ENCODE measurements at places on chromosomes 7 and 10.

DNA sequence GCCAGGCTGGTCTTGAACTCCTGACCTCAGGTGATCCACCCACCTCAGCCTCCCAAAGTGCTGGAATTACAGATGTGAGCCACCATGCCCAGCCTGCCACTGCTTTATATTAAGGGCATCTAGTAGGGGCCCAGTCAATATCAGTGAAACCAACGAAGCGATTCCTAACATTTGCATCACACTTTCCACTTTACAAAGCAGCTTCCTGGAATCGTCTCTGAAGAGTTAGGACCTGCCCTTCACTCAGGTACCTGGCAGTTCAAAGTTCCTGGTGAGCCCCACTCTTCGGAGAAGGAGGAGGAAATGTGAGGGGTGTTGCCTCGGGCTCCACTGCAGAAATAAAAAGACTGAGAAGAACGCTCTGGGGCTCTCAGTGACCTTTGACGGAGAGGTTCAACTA lies 31.1 kb upstream of the EZH2 start:
- H3K27me3 ChIP-seq = no peaks in the 10 kb centered on the region
- H3K4me3 ChIP-seq = peak overlapping the region; percentile 46
- peaks cover 44% of the 10 kb centered on the region for H3K4me1 ChIP-seq
- ATAC-seq = peak; percentile 71
- peak overlapping the region; percentile 96 for H3K27ac ChIP-seq

DNA sequence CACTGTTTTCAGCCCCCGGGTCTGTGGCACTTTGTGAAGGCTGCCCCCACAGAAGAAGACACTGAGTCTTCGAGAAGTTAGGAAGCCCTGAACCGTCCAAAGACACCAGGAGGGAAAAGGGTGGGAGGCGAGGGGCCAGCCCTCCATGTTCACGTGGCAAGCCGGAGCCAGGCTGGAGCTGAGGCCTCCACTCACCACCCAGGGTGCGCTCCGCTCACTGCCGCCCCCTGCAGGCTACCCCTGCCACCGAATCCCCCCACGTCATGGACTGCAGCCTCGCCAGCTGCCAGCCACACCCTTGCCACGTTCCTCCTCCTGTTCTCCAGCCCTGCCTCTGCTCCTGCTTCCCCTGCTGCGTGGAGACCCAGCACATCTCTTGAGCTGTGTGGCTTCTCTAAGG lies 59.0 kb upstream of the EN2 start:
- no peaks in the 10 kb centered on the region for H3K4me1 ChIP-seq
- H3K36me3 ChIP-seq = no peaks in the 10 kb centered on the region
- H3K4me3 ChIP-seq = no peak overlapping the region
- H3K27me3 ChIP-seq = peaks cover 79% of the 10 kb centered on the region
- ATAC-seq = no peak

- ATAC-seq = no peak
- no peak overlapping the region for H3K27ac ChIP-seq
- H3K4me1 ChIP-seq = no peaks in the 10 kb centered on the region
These were observed 20.4 kb downstream of the KNDC1 start for GRCh38 chr10:133180192-133180964.

DNA sequence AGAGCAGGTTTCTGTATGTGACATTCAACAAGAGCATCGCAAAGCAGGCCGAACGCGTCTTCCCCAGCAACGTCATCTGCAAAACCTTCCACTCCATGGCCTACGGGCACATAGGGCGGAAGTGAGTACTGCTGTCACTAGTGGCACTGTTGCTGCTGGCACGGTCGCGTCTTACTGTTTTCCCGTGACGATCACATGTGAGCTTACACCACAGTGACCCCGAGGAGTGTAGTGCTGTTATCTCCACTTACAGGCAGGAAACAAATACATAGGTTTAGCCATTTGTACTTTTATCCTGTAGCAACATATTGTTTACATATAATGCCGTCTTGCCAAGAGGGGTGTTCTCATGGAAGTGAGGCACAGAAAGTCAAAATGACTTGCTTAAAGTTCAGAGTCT lies 25.4 kb downstream of the FBH1 start:
- no peak for ATAC-seq
- no peaks in the 10 kb centered on the region for H3K27me3 ChIP-seq
- no peak overlapping the region for H3K4me3 ChIP-seq
- H3K4me1 ChIP-seq = peaks cover 6% of the 10 kb centered on the region
- H3K36me3 ChIP-seq = peaks cover 79% of the 10 kb centered on the region

- no peaks in the 10 kb centered on the region for H3K27me3 ChIP-seq
- no peak overlapping the region for H3K27ac ChIP-seq
- H3K36me3 ChIP-seq = no peaks in the 10 kb centered on the region
- H3K4me3 ChIP-seq = no peak overlapping the region
- H3K4me1 ChIP-seq = no peaks in the 10 kb centered on the region
- ATAC-seq = peak; percentile 16
These were observed 344.6 kb upstream of the SHH start for GRCh38 chr7:156156734-156157408.

- H3K27ac ChIP-seq = no peak overlapping the region
- H3K4me1 ChIP-seq = no peaks in the 10 kb centered on the region
- H3K27me3 ChIP-seq = peaks cover 32% of the 10 kb centered on the region
- no peaks in the 10 kb centered on the region for H3K36me3 ChIP-seq
- no peak for ATAC-seq
- H3K4me3 ChIP-seq = no peak overlapping the region
These were observed 68.5 kb downstream of the CRTAC1 start for GRCh38 chr10:97961945-97962344.

DNA sequence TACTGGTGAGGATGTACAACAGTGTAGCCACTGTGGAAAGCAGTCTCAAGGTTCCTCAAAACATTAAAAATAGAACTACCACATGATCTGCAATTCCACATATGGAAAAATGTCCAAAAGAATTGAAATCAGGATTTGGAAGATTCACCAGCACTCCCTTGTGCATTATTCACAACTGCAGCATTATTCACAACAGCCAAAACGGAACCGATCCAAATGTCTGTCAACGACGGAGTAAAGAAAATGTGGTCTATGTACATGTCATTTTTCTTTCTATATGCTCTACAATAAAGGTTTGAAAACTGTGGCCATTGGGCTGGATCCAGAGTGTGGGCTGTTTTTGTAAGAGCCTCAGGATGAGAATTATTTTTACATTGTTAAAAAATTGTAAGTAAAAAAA lies 1206.1 kb upstream of the CELF2 start:
- no peaks in the 10 kb centered on the region for H3K36me3 ChIP-seq
- ATAC-seq = no peak
- no peak overlapping the region for H3K27ac ChIP-seq
- no peaks in the 10 kb centered on the region for H3K4me1 ChIP-seq
- no peak overlapping the region for H3K4me3 ChIP-seq

DNA sequence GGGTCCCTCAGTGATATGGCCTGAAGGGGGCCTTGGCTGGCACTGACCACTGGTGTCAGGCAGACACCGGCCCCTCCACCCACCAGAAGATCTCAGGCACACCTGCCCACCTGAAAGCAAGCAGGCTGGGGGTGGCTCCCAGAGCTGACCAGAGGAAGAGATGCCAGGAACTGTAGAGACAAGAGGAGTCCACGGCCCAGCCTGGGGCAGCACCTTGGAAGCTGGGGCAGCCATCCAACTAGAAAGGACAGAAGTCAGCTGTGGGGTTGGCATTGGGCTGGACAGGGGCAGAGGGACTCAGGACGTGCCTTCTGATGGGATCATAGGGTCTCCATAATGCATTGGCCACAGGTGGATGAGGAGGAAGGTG lies 144.3 kb downstream of the ZNF248 start:
- no peak overlapping the region for H3K27ac ChIP-seq
- no peaks in the 10 kb centered on the region for H3K36me3 ChIP-seq
- no peaks in the 10 kb centered on the region for H3K4me1 ChIP-seq
- H3K4me3 ChIP-seq = no peak overlapping the region

- no peaks in the 10 kb centered on the region for H3K36me3 ChIP-seq
- H3K27ac ChIP-seq = no peak overlapping the region
- ATAC-seq = no peak
These were observed 385.3 kb upstream of the ADARB2 start for GRCh38 chr10:2122431-2123124.

- no peak overlapping the region for H3K4me3 ChIP-seq
- no peaks in the 10 kb centered on the region for H3K4me1 ChIP-seq
- no peak overlapping the region for H3K27ac ChIP-seq
These were observed 22.8 kb downstream of the UNC5B start for GRCh38 chr10:71234970-71235685.

DNA sequence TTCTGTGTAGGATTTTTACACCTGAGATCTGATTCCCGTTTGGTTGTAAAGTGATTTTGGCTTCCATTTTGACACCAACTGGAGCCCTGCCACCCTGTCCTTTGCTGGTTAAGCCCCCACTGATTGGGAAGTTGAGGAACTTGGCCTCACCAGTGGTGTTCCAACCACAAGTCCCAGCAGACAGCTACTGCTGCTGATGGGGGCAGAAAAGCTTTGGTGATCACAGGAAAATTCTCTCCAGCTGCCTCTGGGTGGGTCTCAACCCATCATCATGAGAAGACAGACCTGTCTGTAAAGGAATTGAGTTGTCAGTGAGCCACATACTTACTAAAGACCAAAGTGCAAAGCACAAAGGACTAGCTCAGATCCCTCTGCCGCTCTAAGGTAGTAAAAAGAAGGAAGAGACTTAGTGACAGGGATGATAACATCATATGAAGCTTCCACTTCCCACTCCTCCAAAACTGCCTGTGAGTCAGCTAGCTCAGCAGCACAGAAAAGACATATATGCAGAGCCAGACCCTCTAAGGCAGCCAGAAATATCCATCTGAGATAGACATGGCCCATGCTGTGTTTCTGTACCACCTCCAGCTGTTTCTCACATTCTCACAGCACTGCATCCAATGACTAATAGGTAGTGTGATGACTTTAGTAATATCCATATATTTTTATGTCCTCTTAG lies 22.4 kb upstream of the LRRC17 start:
- no peak overlapping the region for H3K27ac ChIP-seq
- no peaks in the 10 kb centered on the region for H3K36me3 ChIP-seq
- ATAC-seq = no peak
- no peak overlapping the region for H3K4me3 ChIP-seq
- H3K27me3 ChIP-seq = no peaks in the 10 kb centered on the region

- ATAC-seq = no peak
- no peaks in the 10 kb centered on the region for H3K27me3 ChIP-seq
- H3K27ac ChIP-seq = peak overlapping the region; percentile 35
These were observed 165.0 kb upstream of the HDAC9 start for GRCh38 chr7:18330548-18330947.

- no peak for ATAC-seq
- H3K4me1 ChIP-seq = no peaks in the 10 kb centered on the region
- H3K27me3 ChIP-seq = peaks cover 15% of the 10 kb centered on the region
- H3K4me3 ChIP-seq = no peak overlapping the region
These were observed 132.5 kb downstream of the NRP1 start for GRCh38 chr10:33201971-33202370.

GRCh38 chr10:60446070-60446833 lies 56.6 kb upstream of the ANK3 start:
- H3K36me3 ChIP-seq = no peaks in the 10 kb centered on the region
- ATAC-seq = no peak
- no peak overlapping the region for H3K4me3 ChIP-seq
- peaks cover 9% of the 10 kb centered on the region for H3K4me1 ChIP-seq
- H3K27me3 ChIP-seq = no peaks in the 10 kb centered on the region

DNA sequence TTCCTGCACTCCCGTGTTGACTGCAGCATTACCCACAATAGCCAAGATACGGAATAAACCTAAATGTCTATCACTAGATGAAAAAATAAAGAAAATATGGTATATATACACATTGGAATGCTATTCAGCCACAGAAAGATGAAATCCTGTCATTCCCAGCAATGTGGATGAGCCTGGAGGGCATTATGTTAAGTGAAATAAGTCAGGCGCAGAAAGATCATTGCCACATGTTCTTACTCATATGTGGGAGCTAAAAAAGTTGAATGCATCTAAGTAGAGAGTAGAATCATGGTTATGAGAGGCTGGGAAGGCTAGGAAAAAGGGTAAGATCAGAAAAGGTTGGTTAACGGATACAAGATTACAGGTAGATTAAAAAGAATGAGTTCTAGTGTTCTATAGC lies 219.1 kb upstream of the MKI67 start:
- no peak for ATAC-seq
- no peaks in the 10 kb centered on the region for H3K4me1 ChIP-seq
- no peaks in the 10 kb centered on the region for H3K27me3 ChIP-seq
- no peak overlapping the region for H3K4me3 ChIP-seq

GRCh38 chr7:146861701-146862100 lies 745.1 kb downstream of the CNTNAP2 start:
- no peaks in the 10 kb centered on the region for H3K27me3 ChIP-seq
- no peak for ATAC-seq
- H3K27ac ChIP-seq = no peak overlapping the region

DNA sequence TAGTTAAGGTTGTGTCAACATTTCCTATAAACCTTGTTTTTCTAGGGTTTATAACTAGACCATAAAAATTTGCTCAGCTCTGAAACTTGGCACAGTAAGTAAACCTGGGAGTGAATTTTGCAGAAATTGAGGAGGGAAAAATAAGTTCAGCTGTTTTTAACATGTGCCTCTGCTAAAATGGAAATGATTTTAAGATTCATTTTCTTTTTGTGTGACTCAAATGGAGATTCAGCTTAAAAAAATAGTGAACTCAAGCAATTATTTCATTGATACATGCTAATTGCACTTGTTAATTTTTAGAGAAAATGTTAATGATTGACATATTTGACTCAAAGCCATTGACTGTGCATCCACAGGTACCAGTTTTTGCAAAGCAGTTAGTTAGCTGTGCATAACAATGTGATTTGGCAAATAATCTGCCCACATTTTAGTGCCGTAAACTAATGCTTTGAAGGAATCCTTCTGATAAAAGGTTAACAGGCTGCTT lies 68.5 kb upstream of the ZNF438 start:
- H3K27ac ChIP-seq = no peak overlapping the region
- ATAC-seq = no peak
- H3K27me3 ChIP-seq = peaks cover 26% of the 10 kb centered on the region
- H3K36me3 ChIP-seq = no peaks in the 10 kb centered on the region
- no peak overlapping the region for H3K4me3 ChIP-seq

GRCh38 chr10:118817328-118818068 lies 62.7 kb upstream of the CACUL1 start:
- H3K27ac ChIP-seq = no peak overlapping the region
- H3K4me1 ChIP-seq = no peaks in the 10 kb centered on the region
- H3K27me3 ChIP-seq = no peaks in the 10 kb centered on the region
- no peak overlapping the region for H3K4me3 ChIP-seq
- H3K36me3 ChIP-seq = no peaks in the 10 kb centered on the region

DNA sequence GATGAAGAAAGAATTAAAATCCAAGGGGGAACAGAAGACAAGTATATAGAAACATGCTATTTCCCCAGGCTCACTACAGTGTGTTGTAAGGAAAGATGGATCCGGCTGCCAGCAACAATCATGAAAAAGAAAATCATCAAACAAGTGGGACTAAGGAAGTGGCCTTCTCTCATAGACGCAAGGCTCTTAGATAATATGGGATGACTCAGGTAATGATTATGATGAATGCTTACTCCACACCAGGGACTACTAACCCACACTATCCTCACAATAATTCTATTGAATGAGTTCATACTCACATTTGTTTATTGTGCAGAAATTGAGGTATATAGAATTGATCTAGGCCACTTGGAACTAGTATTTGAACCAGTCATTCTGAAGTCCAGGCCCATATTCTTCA lies 111.2 kb upstream of the BET1 start:
- H3K27me3 ChIP-seq = no peaks in the 10 kb centered on the region
- no peak for ATAC-seq
- no peak overlapping the region for H3K4me3 ChIP-seq
- H3K36me3 ChIP-seq = no peaks in the 10 kb centered on the region

Data from stimulated activated memory B cell treated with anti-CD40 and anti-IgM and Interleukin-4, amounts not matched to agents 10 μg/mL and 1 μg/mL and 100 μg/mL, for 72 hours (primary cell).